ENCODE measurements at places on chromosomes 3 and 15.

GRCh38 chr3:108428586-108428985 is 81.8 kb downstream of the MYH15 start:
- peak; percentile 22 for DNase-seq

- no peak for DNase-seq
These were observed 67.1 kb downstream of the APBA2 start for GRCh38 chr15:28952666-28953491.

- DNase-seq, result peak; percentile 86
These were observed 7.5 kb upstream of the PHLDB2 start for GRCh38 chr3:111851511-111851954.

DNA sequence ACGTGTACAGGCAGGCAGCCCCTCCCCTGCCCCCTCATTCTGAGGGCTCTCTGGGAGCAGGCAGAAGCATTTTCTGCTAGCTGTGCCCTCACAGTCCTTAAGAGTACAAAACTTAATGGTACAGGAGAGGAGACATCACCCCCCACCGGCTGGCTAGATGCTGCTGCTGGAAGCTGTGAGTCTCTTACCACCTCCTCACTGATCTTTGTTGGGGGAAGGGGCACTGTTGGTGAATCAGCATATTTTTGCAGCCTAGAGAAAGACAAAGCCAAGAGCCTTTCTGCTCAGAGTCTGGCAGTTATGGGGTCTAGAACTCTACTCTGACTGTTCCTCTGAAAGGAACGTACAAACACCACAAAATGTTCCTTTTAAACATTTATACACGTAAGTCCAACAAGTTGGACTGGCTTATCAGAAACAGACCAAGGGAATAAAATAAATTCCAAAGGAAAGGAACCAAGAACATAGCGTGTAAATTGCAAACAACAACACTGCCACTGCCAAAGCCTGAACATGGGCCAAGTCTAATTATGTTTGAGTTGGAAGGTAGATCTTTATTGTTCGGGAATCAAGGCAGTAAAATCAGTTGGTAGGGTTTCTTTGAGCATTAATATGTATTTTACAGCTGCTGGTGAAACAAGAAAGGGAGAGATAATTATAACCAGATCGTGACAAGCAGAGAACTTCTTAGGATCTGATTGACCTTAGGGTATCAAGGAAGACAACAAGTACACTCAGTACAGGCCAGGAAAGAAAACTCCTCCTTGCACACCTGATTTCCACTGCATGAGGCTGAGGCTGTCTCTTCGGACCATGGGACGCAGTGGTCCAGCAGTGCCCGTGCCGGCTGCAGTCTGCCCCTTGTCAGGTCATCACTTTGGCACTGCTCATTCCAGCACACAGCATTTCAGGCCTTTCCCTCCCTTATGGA is 27.4 kb downstream of the CLK3 start:
- no peak for DNase-seq

DNA sequence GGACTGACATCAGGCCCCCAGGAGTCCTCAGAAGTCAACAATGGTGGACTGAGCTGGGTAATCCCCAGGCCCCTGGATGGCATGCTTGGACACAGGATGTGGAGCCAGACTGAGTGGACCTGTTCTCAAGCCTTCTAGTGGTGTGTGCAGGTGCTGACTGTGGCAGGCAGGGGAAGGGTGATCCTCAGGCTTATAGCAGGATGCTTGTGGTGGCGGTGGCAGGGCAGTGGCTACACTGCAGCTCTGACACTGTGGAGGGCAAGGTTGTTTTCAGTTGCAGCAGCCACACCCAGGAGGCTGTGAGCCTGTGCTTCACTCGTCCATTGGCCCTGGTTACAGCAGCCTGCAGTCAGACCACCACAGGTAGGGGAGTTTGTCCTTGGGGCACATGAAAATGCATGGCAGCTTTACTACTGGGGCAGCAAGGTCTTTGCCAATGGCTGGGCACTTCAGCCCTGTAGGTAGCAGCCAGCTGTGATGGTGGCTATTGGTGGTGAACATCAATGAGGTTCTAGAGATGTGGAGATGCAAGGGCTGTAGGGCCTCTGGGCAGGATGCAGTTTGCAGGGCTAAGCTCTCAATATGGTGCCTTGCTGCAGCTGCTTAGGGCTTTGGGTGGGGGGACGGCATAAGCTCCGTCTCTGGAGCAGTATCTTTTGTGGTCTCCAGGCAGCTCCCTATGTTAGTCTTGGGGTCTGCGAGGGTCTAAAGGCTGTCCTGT is 17.5 kb upstream of the MYO5A start:
- no peak for DNase-seq

GRCh38 chr15:73695773-73696640 is 11.8 kb downstream of the CD276 start:
- no peak for DNase-seq

- no peak for DNase-seq
These were observed 669.1 kb downstream of the CADM2 start for GRCh38 chr3:85627932-85628331.

DNA sequence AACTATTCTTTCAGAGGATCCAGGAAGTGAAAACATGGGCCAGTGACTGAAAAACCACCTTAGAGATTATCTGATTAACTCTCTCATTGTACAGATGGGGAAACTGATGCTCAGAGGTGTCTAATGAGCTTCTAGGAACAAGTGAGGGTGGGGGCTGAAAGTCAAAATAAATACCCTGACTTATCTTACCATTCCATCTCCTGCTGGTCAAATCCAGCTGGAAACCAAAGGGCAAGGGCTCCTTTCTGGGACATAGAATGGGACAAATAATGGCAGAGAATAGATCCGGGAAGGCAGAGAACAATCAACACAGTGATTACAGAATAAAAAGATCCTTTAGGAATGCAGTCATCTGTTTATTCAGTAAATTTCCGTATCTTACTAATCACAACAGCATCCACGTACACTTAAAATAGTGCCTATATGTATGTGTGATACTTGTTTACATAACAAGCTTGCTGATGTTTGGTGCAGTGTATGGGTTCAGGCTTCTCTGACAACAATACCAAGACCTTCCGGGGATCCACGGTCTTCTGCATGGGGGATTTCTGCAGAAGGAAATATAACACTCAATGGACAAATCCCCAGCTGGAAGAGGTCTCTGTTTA is 173.2 kb downstream of the THSD4 start:
- DNase-seq, result no peak

GRCh38 chr3:197296545-197296944 is 1.9 kb downstream of the DLG1 start:
- DNase-seq, result no peak

GRCh38 chr15:25239471-25240345 is 199.1 kb downstream of the UBE3A start:
- DNase-seq, result no peak

DNA sequence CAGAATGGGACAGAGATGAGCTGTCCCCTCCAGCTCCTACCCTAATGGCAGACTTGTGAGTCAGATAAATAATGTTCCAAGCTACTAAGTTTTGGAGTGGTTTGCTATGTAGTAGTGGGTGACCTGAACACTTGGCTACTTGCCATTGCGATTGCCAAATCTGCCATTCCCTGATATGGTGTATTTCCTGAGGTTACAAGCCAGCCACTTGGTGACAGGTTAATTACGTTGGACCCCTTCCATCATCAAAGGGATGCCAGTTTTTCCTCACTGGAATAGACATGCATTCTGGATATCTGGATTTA is 33.6 kb downstream of the MORF4L1 start:
- peak; percentile 72 for DNase-seq

GRCh38 chr3:76044601-76045600 is 259.6 kb upstream of the ZNF717 start:
- peak; percentile 13 for DNase-seq

Measured in cardiac fibroblast (primary cell).